ENCODE measurements at places on chromosomes 1 and 21. TPM values are rescaled to one million over a fixed set of nuclear protein-coding genes. Genes with fewer than 3 reads are reported as not detected.

Gene ATP13A2
- 196 TPM for total RNA-seq

Gene LIN28A
- not detected for total RNA-seq

Gene KCNE2
- total RNA-seq = 0.94 TPM

Gene LEFTY2
- total RNA-seq = 1.7 TPM

Gene DENND1B
- 19.3 TPM for total RNA-seq

Gene OR2L5
- 2.8 TPM for total RNA-seq

Gene FLG2
- total RNA-seq = not detected

Gene GUCA2A
- not detected for total RNA-seq

Gene ZBED6
- total RNA-seq = 26.9 TPM

Gene ANKRD65
- 34.5 TPM for total RNA-seq

Gene ZFP69B
- total RNA-seq = 10.0 TPM

Gene FMO4
- 1.9 TPM for total RNA-seq

Gene GJC2
- 17.0 TPM for total RNA-seq

Gene DAB1
- total RNA-seq = 11.4 TPM

Gene RPE65
- 0.39 TPM for total RNA-seq

Gene LAMTOR5
- 105 TPM for total RNA-seq

Gene HES2
- not detected for total RNA-seq

Gene OR10Z1
- total RNA-seq = not detected
